ENCODE measurements at places on chromosomes 5 and 9.

GRCh38 chr5:96254980-96255691 lies 177.9 kb downstream of the PCSK1 start:
- no peak for DNase-seq

GRCh38 chr5:132751444-132751843 lies 4.2 kb downstream of the CCNI2 start:
- DNase-seq = no peak

DNA sequence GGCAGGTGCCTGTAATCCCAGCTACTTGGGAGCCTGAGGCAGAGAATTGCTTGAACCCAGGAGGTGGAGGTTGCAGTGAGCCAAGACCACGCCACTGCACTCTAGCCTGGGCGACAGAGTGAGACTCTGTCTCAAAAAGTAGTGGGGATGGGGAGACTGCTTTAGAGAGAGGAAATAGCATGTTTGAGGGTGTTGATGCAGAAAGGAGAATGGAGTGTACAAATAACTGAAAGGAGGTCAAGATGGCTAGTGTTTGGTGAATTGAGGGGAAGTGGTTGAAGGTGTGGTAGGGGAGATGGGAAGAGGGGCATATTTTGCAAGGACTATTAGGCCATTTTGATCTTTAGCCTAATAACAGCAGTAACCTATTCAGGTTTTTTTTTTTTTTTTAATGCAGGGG lies 18.2 kb downstream of the TENT2 start:
- no peak for DNase-seq

DNA sequence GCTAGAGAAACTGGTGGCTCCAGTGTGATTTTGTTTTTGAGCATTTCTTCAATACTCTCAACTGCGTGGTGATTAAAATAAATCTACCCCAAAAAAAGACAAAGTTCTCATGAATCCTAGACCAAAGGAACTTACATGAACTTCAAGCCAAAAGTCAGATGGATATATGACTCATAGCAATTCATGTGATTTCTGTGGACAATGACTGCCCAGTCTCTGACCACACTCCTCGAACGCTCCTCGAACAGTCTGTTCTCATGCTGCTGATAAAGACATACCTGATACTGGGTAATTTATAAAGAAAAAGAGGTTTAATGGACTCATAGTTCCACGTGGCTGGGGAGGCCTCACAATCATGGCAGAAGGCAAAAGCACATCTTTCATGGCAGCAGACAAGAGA lies 46.4 kb upstream of the CEP78 start:
- DNase-seq = no peak

- DNase-seq = no peak
These were observed 6.6 kb upstream of the CYSTM1 start for GRCh38 chr5:140168371-140168770.

DNA sequence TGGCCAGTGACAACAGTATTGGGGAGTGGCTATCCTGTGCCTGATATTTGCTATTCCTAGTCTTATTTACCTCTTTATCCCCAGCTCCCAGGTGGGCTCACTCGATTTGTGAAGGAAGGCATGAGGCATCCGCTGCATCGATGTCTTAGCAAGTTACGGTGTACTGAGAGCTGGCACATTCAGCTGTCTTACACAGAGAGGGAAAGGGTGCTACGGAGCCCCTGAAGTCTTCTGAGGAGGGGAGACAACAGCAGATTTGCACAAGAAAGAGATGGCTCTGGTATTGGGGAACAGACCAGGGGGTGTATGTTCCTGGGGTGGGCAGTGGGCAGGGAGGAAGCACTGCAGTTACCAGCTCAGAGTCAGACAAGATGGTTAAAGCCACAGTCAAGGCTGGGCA lies 172.6 kb downstream of the FGF18 start:
- DNase-seq = no peak

DNA sequence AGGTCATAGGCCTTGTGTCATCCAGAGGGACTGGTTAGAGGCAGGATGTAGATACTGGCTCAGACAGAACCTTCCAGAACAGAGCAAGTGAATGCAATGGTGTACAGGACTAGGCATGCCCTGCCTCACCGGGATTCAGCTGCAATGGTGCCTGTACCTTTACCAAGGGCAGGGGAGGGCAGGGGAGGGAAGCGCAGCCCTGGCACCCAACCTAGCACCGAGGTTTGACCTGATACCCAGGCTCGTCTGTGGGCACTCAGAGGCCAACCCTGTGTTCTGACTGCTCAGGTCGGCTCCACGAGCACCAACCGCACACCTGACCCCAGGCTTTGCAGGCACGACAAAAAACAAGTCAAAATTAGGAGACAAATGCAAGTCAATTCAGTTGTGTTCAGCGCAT lies 47.3 kb upstream of the GFPT2 start:
- no peak for DNase-seq

DNA sequence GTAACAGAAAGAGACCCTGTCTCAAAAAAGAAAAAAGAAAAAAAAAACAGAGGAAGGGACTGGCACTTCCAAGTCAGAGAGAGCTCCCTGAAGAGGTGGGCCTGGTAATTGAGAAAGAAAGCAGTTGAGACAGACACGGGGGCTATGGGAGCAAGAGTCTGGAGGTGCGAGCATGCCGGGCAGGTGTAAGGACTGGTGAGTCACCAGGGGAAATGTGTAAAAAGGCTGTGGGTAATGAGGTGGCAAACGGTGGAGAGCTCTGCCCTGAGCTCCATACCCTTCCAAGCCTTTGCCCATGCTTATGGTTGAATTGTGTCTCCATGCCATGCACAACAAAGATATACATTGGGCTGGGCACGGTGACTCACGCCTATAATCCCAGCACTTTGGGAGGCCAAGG lies 18.0 kb upstream of the JADE2 start:
- no peak for DNase-seq

DNA sequence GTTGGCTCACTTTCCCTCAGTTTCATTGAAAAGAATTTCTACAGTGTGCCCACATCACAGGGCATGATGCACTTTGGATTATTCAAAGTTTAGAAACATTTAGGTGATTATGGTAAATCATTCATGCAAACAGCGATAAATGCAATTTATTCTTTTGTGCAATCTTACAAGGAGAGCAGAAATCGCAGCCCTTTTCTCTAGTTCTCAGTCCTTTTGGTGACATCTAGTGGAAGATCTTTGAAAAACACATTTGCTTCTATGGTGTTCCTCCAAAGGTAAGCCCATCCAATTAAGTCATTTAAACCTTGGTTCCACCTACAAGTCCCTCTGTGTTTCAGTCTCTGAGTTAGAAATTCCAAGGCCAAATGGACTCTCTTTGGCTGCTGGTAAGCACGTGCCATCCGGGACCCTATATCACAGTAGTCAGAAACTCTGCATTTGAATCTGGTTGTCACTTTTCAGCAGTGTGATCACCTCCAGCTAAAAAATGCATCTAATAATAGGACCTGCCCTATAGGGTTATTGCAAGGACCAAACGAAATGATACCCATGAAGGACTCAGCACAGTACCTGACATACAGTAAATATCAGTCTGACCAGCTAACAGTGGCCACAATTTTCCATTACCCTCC lies 66.4 kb downstream of the MACROH2A1 start:
- DNase-seq = peak; percentile 65

DNA sequence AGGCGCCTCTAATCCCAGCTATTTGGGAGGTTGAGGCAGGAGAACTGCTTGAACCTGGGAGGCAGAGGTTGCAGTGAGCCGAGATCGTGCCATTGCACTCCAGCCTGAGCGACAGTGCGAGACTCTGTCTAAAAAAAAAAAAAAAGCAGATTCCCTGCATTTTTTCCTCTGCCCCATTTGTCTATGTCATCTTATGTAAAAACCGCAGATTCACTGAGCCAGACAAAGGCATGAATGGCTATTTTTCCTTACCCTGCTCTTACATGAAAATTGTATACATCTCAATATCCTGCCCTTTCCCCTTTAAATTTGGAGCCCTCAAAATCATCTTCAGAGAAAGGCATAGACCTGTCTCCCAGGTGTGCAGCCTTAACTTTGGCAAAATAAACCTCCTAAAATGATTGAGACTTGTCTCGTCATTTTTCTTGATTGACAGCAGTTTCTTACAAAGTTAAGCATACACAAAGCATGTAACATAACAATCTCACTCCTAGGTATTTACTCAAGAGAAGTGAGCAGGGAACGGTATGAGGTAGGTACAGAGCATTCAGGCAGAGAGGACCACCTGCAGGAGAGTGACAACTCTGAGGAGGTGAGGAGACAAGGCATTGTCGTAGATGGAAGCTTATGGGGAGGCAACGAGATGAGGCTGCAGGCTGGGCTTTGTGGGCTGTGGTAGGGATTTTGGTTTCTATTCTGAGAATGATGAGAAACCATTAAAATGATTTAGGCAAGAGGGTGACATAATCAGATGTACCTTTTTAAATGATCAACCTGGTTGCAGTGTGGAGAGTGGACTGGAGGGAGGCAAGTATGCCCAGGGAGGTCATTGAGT lies 65.7 kb upstream of the IL6ST start:
- DNase-seq = no peak

- DNase-seq = no peak
These were observed 113.0 kb downstream of the APBA1 start for GRCh38 chr9:69559126-69559525.

DNA sequence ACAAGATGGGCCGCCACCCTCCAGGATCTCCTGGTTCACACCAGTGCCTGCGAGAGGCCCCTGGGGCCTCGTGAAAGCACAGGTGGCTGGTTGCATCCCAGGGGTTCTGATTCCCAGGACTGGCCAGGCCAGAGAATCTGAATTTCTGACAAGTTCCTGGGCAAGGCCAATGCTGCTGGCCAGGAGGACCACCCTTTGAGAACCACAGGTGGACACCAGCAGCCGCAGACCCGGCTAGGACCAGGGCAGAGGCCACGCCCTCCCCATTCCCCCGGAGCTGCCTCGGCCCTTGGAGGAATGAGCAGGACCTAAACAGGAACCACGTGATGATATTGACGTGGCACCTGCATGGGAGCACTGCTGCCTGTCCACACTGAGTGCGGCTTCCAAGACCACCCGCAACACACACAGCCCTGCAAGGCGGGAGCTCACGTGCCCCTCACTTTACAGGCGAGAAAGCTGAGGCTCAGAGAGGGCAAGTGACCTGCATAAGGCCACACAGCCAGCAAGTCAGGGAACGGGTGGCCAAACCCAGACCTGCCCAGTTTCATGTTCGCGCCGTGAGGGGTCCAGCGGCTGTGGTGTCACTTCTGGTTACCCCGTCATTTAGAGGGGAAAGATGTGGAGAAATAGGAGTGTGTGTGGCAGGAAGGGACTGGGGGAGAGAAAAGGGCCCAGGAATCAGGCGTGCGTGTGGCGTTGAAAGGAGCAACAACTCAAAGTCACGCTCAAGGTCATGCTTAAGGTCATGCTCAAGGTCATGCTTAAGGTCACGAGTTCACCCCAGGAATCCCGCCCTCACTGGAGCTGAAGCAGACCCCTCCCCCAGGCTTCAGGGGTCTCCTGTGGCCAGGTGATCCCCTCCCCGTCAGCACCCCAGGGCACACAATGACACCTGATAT lies 105.9 kb upstream of the IER5L start:
- no peak for DNase-seq

DNA sequence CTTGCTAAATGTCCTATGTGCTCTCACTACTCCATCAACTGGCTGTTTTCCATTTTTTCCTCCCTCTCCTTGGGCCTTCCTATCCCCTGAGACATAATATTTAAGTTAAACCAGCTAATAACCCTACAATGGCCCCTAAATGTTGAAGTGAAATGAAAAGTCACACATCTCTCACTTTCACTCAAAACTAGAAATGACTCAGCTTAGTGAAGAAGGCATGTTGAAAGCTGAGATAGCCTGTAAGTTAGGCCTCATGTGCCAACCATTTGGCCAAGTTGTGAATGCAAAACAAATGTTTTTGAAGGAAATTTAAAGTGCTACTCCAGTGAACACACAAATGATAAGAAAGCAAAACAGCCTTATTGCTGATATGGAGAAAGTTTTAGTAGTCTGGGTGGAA lies 48.8 kb upstream of the CDH10 start:
- no peak for DNase-seq

GRCh38 chr5:80269991-80270438 lies 14.2 kb upstream of the SERINC5 start:
- no peak for DNase-seq

DNA sequence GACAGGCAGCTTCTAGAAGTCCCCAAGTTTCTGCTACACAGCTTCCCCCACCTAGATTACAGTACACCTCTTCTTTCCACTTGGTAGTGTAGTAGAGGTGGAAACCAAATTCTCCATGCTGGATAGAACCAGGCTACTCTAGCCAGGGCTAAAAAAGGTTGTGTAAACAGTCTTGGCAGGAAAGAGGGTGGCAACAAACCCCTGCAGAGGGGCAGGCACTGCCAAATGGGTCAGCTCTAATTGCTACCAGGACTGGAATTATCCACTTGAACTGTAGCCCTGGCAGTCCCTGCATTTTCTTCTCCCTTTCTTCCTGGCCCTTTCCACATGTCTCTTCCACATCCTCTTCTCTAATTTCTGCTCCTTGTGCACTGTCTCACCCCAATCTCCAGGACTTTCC lies 24.8 kb downstream of the RANBP3L start:
- DNase-seq = no peak

- DNase-seq = no peak
These were observed 148.5 kb upstream of the PUM3 start for GRCh38 chr9:2992427-2992826.

- DNase-seq = no peak
These were observed 347.5 kb downstream of the SEMA5A start for GRCh38 chr5:9198394-9198793.

DNA sequence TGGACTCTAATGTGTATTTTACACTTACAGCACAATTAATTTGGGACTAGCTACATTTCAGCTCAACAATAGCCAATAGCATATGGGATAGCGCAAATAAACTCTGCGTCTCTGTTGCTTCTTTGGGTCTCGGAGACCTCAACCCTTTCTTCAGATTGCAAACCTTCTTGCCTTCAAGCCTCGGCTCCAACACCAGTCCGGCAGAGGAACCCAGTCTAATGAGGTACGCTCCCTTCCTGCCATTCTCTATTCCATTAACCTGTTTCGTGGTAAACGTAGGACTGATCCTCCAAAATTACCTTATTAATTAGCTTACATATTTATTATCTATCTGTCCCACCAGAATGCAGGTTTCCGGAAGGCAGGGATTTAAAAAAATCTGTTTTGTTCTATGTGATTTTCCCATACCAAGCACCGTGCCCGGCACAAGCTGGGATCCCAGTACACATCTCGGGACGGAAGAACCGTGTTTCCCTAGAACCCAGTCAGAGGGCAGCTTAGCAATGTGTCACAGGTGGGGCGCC lies 525 bp upstream of the DAPK1 start:
- no peak for DNase-seq

DNA sequence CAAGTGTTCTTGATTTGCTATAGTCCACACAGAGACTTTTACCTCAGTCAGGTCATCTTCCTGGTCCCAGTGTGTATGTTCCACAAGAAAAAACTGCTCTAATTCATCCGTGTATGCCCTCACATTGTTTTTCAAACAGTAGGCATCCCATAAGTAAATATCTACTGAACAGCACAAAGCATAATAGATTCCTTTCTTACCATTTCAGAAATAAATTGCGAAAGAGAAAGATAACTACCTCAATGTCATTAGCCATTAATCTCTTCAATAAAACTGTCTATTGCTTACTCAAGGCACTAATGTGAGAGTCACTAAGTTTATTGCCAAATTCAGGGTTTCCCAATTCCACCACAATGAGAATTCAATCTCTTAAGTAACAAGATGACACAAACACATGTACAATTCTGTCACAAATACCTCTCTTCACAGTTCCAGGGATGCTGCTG lies 9.6 kb downstream of the FBXW2 start:
- DNase-seq = no peak
